ENCODE measurements at places on chromosomes 4 and X.

GRCh38 chr4:102792361-102792936 is 31.7 kb upstream of the MANBA start:
- no peak for DNase-seq

- no peak for DNase-seq
Observed at GRCh38 chrX:11266573-11267003, 26.6 kb upstream of the AMELX start.

DNA sequence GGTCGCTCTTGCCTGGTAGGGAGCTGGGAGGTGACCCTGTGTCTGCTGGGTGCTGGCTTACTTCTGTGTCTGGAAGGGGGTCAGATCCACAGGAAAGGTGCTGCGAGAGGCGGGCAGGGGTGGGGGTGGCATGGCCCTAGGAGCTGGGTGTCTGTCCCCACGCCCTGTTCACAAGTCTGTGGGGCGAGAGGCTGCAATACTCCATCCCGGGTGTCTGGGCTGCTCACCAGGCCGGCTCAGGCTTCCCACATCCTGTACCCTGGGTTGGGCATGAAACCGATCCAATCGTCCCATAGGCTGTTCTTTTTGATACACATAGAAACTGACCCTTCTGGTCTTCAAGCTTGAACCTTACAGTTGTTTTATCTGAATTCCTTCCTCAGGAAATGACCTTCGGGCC is 993 bp upstream of the CTAG2 start:
- DNase-seq: no peak

DNA sequence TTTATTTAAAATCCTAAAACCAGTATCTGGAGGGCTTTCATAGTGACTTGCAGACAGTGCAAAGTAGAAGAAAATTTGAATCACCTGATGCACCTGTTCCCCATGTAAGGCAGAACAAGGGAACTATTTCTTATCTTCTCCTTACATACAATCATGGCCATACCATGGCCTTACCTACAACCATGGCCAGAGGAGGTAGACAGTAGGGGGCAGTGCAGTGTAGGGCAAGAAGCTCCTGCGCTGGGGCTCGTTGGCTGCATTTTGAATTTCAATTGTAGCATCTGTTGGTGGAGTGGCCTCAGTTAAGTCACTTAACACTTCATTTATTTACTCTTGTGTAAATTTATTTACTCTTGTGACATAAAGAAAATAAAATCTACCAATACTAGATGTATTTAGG is 33.0 kb downstream of the GALNTL6 start:
- peak; percentile 65 for DNase-seq

- peak; percentile 23 for DNase-seq
Observed at GRCh38 chr4:89303177-89303576, 4.4 kb downstream of the GPRIN3 start.

- no peak for DNase-seq
Observed at GRCh38 chr4:2881431-2881830, 37.8 kb downstream of the ADD1 start.

- no peak for DNase-seq
Observed at GRCh38 chr4:121873604-121874003, 3.3 kb upstream of the BBS7 start.

DNA sequence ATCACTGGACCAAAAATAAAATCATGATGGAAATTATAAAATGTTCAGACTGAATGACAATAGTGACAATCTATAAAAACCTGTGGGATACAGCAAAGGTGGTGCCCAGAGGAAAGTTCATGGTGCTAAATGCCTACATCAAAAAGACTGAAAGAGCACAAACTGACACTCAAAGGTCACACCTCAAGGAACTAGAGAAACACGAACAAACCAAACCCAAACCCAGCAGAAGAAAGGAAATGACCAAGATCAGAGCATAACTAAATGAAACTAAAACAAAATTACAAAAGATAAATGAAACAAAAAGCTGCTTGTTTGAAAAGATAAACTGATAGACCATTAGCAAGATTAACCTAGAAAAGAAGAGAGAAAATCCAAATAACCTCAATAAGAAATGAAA is 78.7 kb downstream of the ANAPC10 start:
- no peak for DNase-seq

- peak; percentile 39 for DNase-seq
Observed at GRCh38 chrX:51891821-51892551, 1.4 kb upstream of the MAGED1 start.

DNA sequence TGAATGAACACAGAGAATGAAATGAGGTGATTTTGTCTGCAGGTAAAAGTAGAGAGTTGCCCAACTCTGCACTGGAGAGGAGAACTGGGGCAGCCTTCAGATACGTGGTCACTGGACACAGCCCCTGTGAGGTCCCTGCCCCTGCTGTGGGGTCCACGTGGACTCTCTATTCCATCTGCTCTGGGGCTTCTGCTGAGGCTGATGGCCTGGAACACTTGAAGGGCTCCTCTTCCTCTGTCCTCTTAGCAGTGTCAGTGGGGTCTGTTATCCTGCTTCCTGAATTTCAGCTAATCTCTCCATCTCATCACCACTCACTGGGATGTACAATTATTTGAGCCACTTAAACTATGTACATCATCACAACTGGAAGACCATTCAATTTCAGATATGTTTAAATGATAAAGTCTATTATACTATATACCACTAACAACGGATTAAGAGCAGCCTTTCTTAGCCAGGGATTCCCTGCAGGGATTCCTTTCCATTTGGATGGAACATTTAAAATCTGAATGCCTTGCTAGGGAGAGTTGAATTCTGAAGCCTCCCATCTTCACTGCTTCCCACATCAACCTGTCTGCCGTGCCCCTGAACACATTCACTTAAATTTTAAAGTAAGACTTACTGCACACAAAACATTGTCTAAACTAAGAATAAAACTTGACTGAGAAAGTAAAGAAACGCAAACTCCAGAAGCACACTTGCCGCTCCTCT is 74.0 kb downstream of the CC2D2A start:
- no peak for DNase-seq

- no peak for DNase-seq
Observed at GRCh38 chrX:148372925-148373324, 127.5 kb upstream of the AFF2 start.

- DNase-seq: peak; percentile 46
Observed at GRCh38 chrX:81195712-81196111, 6.0 kb downstream of the HMGN5 start.

DNA sequence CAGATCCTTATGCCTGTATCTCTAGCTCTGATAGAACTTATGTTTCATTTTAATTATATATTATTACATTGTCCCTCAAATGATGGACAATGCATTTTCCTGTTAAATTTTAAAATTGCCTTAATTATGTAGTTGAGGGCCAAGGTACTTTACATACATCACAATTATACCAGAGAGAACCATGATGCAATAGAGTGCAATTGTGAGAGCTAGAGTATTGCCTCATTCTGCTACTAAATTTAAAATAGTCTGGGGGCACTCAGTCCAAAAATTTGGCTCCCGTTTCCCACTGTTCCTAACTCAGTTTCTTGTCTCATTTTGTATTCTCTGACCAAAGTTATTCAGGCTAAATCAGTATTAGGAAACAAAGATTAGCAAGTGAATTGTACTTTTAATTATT is 378.5 kb upstream of the ZFP42 start:
- DNase-seq: no peak

DNA sequence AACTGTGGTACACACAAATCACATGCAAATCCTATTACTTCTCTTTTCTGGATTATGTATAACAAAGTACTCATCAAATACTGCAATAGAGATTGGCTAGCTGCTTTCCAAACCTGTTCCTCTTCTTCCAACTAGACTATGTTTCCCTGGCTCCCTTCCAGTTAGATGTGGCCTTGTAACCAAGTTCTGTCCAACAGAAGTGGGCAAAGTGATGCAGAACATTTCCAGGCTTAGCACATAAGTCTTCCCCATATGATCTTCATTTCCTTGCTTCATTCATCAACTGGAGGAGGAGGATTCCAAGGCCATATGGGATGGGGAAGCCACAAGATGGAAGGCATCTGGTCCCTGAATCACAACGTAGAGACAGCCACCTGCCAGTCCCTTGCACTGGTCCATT is 8.0 kb downstream of the SLC9A7 start:
- DNase-seq: no peak

GRCh38 chr4:48337731-48338130 is 3.6 kb upstream of the SLAIN2 start:
- no peak for DNase-seq

GRCh38 chr4:89331686-89332544 is 24.3 kb upstream of the GPRIN3 start:
- DNase-seq: no peak

GRCh38 chrX:47844117-47844516 is 7.4 kb downstream of the ZNF81 start:
- DNase-seq: no peak

DNA sequence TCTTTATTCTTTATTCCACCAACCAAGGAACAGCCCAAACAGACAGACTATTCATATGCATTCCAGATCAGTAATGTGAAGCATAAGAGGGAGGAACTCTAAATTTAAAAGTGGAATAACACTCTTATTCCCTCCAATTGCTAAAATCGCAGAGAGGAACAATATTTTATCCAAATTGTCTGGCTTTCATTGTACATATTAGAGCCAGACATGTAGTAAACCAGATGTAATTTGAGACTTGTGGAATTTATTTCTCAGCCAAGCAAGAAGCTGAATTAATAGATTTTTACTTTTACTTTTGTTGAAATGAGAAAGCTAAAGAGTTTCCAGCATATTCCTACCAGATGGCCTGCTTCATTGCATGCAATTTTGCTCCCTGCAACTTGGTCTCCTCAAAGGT is 674.6 kb upstream of the SLIT2 start:
- no peak for DNase-seq

DNA sequence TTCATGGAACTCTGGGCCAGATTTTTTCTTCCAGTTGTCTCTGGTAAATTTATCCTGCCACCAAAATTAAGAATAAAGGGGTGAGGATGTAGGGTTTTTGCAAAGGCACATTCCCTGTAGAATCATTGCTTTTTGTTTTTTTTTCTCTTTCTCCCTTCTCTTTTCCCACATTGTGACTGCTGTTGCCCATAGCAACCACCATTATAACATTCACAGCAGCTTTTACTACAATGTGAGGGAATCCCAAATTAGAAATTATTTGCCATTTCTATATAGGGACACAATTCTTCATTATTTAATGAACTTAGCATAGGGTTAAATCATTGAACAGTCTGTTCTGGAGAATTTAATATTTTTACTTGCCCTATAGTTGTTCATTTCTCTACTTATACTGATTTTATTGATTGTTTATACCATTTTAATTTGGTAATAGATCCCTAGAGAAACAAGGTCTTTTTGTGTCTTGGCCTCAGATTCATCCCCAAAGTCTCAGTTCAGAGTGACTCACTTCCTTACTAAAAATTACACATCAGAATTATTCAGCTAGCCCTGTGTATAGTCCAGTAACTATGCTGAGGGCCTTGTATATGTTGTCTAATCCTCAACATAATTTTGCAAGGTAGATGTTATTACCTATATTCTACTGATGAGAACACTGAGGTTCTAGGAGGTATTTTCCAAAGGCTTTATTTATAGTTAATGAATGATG is 80.8 kb upstream of the ANK2 start:
- DNase-seq: peak; percentile 6

- DNase-seq: no peak
Observed at GRCh38 chrX:137430301-137430700, 135.6 kb upstream of the ZIC3 start.

DNA sequence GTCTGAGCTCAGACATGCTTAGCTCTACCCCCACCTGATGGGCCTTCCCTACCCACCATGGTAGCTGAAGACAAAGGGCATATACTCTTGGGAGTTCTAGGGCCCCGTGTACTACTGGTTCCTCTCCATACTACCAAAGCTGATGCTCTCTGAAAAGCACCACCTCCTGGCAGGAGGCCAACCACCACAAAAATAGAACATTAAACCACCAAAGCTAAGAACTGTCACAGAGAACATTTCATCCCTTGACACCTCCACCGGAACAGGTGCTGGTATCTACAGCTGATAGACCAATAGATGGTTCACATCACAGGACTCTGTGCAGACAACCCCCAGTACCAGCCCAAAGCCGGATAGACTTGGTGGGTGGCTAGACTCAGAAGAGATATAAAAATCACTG is 13.4 kb downstream of the EDA2R start:
- DNase-seq: no peak

GRCh38 chr4:80253510-80253909 is 13.0 kb upstream of the FGF5 start:
- no peak for DNase-seq

- DNase-seq: peak; percentile 47
Observed at GRCh38 chr4:128793859-128794672, 15.4 kb upstream of the JADE1 start.

- no peak for DNase-seq
Observed at GRCh38 chrX:856566-857290, 226.1 kb downstream of the SHOX start.

GRCh38 chrX:115322375-115322774 is 32.9 kb downstream of the LUZP4 start:
- DNase-seq: no peak

DNA sequence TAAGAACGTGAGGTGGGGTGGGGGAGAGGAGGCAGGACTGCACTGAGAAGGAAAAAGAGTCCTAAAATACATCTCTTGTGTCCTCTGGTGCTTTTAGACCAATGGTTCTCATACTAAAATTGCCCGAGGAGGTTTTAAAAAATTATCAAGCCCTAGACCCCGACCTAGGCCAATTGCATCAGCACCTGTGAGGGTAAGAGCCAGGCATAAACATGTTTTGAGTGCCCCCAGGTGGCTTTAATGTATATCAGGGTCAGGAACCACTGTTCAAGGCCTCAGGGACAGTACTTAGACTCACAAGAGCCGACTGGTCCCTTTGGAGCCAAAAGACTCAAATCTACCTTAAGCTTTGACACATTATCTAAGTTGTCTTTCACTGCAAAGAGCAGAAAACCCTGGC is 37.5 kb upstream of the TMEM150C start:
- no peak for DNase-seq

GRCh38 chrX:99663136-99663535 is 746.9 kb downstream of the PCDH19 start:
- no peak for DNase-seq

GRCh38 chrX:96474741-96475125 is 209.9 kb upstream of the DIAPH2 start:
- DNase-seq: no peak

GRCh38 chr4:77217526-77217925 is 60.5 kb downstream of the CCNG2 start:
- no peak for DNase-seq

- DNase-seq: peak; percentile 24
Observed at GRCh38 chr4:157217708-157218107, 2.8 kb upstream of the GRIA2 start.

DNA sequence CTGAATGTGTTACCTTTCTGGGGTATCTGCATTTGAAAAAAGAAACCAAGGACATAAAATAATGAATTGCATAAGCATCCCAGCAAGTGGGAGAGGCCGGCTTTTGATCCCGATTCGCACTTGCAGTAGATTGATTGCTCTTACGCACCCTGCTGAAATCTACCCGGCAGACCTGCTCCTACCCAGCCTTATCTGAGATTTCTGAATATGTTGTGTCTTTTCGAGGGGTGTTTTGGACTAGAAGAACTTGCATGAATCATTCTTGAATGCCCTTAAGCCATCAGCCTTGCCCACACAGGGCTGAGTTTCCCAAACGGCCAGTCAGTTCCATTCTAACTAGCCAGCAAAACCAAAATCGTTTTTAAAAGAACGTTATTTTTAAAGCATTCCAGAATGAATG is 174.4 kb upstream of the BCOR start:
- DNase-seq: no peak

Measured in mesenchymal stem cell (in vitro differentiated cells and primary cell).